ENCODE measurements at places on chromosomes 6 and 20.

DNA sequence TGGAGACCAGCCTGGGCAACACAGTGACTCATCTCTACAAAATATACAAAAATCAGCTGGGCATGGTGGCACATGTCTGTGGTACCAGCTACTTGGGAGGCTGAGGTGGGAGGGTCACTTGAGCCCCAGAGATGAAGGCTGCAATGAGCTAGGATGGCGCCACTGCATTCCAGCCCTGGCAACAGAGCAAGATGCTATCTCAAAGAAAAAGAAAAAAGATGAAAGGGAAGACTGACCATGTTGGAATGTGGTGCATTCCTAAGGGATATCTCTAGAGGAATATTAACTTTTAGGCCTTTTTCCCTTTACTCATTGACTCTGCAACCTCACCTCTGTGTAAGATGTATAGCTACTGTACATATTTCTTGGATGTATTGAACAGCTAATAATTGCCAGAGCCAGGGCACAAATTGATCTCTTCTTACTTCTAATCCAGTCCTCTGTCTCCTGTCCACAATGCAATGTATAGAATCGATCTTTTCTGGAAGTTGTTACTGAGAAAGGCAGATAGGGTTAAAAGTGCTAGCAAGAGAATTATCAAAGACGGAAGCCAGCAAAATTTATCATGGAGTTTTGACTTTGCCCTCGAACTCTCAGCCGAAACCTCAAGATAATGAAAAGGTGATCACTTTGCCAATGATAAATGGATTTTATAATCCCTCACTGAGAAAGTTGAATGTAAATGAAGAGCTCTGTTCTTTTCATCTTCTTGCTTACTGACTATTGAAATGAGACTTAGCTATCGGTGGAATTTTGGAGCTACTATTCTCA is 46.3 kb downstream of the GCNT2 start:
- H3K4me1 ChIP-seq, result no peaks in the 10 kb centered on the region
- no peak overlapping the region for H3K4me3 ChIP-seq
- H3K36me3 ChIP-seq, result no peaks in the 10 kb centered on the region
- no peaks in the 10 kb centered on the region for H3K27me3 ChIP-seq

- no peaks in the 10 kb centered on the region for H3K27me3 ChIP-seq
- H3K36me3 ChIP-seq, result no peaks in the 10 kb centered on the region
- no peak overlapping the region for H3K4me3 ChIP-seq
- H3K4me1 ChIP-seq, result no peaks in the 10 kb centered on the region
- H3K27ac ChIP-seq, result no peak overlapping the region
These were observed 138.0 kb upstream of the RREB1 start for GRCh38 chr6:6969761-6970223.

GRCh38 chr6:18985061-18985460 is 597.9 kb downstream of the RNF144B start:
- no peaks in the 10 kb centered on the region for H3K27me3 ChIP-seq
- no peak for DNase-seq
- H3K4me1 ChIP-seq, result no peaks in the 10 kb centered on the region
- H3K27ac ChIP-seq, result no peak overlapping the region
- no peak overlapping the region for H3K4me3 ChIP-seq

- DNase-seq, result no peak
- peak overlapping the region; percentile 20 for H3K27ac ChIP-seq
- no peak overlapping the region for H3K4me3 ChIP-seq
- no peaks in the 10 kb centered on the region for H3K27me3 ChIP-seq
- H3K36me3 ChIP-seq, result peaks cover 43% of the 10 kb centered on the region
These were observed 29.4 kb downstream of the TRAF3IP2 start for GRCh38 chr6:111576291-111576690.

GRCh38 chr6:106916891-106917290 is 57.6 kb downstream of the CD24 start:
- H3K4me3 ChIP-seq, result no peak overlapping the region
- no peak overlapping the region for H3K27ac ChIP-seq

GRCh38 chr6:135087803-135088202 is 33.2 kb upstream of the HBS1L start:
- H3K36me3 ChIP-seq, result no peaks in the 10 kb centered on the region
- no peaks in the 10 kb centered on the region for H3K4me1 ChIP-seq
- DNase-seq, result no peak
- no peak overlapping the region for H3K4me3 ChIP-seq
- H3K27ac ChIP-seq, result no peak overlapping the region

Data from tibial artery (tissue), 4 donors.